Karpas-422 (cell line): ENCODE measurements at places on chromosomes 3 and 15.

GRCh38 chr3:3212781-3213440, 33.4 kb upstream of the CRBN start:
- DNase-seq = no peak
- H3K27ac ChIP-seq = no peak overlapping the region
- H3K36me3 ChIP-seq = no peaks in the 10 kb centered on the region
- no peak overlapping the region for H3K4me3 ChIP-seq
- H3K27me3 ChIP-seq = no peaks in the 10 kb centered on the region

GRCh38 chr3:171219258-171219657, 192.7 kb upstream of the SLC2A2 start:
- H3K36me3 ChIP-seq = no peaks in the 10 kb centered on the region
- H3K4me3 ChIP-seq = no peak overlapping the region
- no peaks in the 10 kb centered on the region for H3K27me3 ChIP-seq
- H3K4me1 ChIP-seq = no peaks in the 10 kb centered on the region

DNA sequence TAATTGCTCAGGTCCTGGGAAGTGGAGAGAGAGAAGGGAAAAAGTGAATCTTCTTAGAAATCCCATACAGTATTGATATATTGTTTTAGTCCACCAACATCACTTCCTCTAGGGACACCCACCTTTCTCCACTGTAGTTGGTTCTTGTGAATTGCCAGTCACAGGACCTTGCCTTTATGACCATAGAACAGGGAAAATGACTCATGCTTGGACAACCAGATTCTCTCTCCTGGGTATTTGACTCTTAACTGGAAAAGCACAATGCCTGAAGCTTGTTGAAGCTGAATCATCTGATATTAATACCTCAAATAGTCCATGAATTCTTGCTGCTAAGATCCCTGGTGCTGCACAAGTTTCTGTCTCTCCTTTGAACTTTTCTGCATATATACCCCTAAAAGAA, 32.5 kb upstream of the DCLK3 start:
- DNase-seq = no peak
- H3K27ac ChIP-seq = no peak overlapping the region
- no peaks in the 10 kb centered on the region for H3K4me1 ChIP-seq
- no peaks in the 10 kb centered on the region for H3K36me3 ChIP-seq

DNA sequence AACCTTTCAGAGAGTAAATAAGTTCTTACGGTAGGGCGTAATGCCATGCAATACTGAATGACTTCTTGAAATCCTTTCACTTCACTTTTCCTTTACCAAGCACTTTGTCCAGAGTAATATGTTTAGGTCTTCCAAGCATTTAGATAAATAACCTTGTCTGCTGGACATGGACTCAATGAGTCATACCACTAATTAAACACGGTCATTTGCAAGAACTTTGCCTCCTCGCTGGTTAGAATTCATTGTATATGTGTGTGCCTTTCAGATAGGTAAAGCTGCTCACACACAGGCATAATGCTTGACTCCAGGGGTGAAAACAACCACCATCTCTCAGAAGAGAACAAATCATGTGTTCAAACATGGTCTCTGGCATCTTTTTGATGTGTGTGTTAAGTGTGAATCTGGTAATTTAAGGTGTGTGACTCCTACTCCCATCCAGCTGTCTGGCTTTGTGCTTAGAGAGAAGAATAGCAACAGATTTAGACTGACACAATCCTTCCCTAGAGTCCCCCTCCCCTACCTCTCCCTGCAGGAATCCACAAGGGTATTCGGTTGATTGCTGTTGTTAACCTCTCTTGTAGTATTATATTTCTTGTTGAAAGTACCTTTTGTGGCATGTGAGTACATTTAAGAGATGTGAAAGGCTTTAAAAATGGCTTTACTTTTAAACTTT, 419.0 kb downstream of the CNTN4 start:
- DNase-seq = no peak
- no peak overlapping the region for H3K27ac ChIP-seq
- no peaks in the 10 kb centered on the region for H3K27me3 ChIP-seq

- no peaks in the 10 kb centered on the region for H3K27me3 ChIP-seq
- H3K27ac ChIP-seq = peak overlapping the region; percentile 99
- H3K36me3 ChIP-seq = peaks cover 37% of the 10 kb centered on the region; the same call in 1 of the 2 replicates
- DNase-seq = no peak
Observed at GRCh38 chr15:42453826-42454225, 37.1 kb downstream of the ZNF106 start.

DNA sequence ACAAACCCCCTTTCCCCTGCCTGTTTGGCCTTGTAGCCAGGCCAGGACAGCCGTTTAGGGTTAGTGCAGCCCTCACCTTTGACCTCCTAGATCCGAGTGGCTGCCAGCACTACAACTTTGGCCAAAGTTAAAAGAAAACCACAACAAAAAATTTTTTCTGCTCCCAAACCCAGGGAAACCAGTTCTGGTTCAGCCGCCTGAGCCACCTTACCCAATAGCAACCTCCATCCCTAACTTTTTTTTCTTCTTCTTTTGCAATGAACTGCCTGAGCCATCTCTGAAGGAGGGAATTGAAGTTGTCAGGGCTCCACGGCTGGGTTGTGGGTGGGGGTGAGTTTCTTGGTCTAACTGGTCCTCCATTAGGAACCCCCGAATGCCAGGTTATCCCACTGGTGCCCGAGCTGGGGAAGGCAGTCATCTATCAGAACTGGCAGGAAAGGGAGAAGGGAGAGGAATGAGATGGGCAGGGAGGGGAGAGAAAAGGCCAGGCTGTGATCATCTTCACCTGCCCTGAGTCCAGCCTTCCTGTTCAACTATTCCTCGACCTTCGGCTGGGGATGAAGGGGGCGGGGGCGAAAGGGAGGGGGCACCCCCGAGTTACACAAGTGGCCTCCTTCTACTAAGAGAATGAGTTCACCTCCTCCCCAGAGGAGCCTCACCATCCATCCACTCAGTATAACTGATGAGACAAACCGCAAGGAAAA, 6.2 kb upstream of the NR2F2 start:
- no peak overlapping the region for H3K4me3 ChIP-seq
- no peak overlapping the region for H3K27ac ChIP-seq
- H3K36me3 ChIP-seq = no peaks in the 10 kb centered on the region
- H3K27me3 ChIP-seq = no peaks in the 10 kb centered on the region

DNA sequence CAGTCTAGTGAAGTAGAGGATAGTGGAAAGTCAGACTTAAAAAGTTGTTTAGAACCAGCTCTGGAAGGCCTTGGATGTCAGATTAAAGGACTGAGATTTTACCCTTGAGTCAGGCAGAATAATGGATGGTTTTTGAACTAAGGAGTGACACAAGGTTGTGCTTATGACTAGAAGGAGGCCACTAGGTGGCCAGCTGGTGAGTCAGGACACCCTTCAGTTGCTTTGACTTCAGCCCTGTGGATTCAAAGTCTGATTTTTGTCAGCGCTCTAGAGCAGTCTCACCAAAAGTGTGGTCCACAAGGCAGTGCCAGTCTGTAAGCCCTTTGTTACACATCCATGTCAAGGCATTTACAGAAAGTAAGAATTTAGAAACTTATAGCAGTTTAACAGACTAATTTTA, 3.8 kb upstream of the GABPB1 start:
- no peak overlapping the region for H3K4me3 ChIP-seq
- H3K4me1 ChIP-seq = peaks cover 15% of the 10 kb centered on the region
- H3K27me3 ChIP-seq = no peaks in the 10 kb centered on the region

- H3K27ac ChIP-seq = no peak overlapping the region
- no peak for DNase-seq
- no peaks in the 10 kb centered on the region for H3K36me3 ChIP-seq
- no peak overlapping the region for H3K4me3 ChIP-seq
- H3K4me1 ChIP-seq = no peaks in the 10 kb centered on the region
- H3K27me3 ChIP-seq = no peaks in the 10 kb centered on the region
Observed at GRCh38 chr15:57532731-57533447, 58.8 kb upstream of the MYZAP start.

- DNase-seq = no peak
- H3K27me3 ChIP-seq = no peaks in the 10 kb centered on the region
- H3K4me3 ChIP-seq = no peak overlapping the region
- no peak overlapping the region for H3K27ac ChIP-seq
- H3K4me1 ChIP-seq = no peaks in the 10 kb centered on the region
Observed at GRCh38 chr3:66048051-66048395, 9.3 kb upstream of the MAGI1 start.

DNA sequence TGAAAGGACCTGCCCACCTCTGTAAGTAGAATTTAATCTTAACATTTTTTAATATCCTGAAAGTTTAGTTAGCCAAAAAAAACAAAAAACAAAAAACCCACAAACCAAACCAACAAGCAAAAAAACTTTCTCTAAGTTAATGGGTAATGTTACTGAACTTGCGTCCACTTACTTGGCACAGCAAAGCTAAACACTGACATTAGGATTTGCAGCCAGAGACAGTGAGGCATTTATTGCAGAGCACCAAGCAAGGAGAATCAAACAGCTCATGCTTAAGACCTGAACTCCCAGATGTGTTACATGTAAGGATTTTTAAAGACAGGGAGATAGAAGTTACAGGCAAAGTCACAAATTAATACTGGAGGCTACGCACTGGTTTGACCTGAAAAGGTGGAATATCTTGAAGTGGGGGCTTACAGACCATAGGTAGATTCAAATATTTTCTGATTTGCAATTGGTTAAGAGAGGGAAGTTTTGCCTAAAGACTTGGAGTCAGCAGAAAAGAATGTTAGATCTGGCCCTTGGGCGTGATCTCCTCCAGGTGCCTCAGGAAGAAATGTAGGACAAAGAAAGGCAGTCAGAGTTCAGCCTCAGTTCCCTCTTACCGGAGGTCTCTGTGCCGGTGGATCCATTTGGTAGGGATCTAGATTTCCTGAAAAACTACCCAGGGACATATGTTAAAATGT, 205.0 kb downstream of the ADAMTSL3 start:
- H3K4me1 ChIP-seq = no peaks in the 10 kb centered on the region
- H3K4me3 ChIP-seq = no peak overlapping the region
- H3K36me3 ChIP-seq = no peaks in the 10 kb centered on the region
- no peak for DNase-seq

DNA sequence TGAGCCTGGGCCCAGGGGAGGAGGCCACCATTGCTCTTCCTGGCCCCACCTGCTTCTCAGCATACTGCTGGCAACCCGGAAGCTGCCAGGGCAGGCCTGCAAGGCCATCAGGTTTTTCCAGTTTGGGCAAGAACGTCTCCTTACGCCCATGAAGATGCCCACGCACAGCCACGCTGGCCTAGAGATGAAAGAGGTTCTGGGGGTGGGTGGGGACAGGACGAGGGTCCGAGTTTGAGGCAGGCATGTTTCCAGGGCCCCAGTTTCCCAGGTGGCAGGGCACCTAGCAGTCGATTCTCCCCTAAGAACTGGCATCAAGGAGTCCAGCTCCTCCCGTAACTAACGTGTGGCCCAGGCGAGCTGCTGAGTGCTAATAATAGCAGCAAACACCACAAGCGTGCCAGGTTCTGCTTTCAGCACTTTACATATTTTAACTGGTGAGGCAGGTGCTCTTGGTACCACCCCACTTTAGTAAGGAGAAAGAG, 45.8 kb downstream of the ZNF710 start:
- DNase-seq = peak; percentile 93
- peak overlapping the region; percentile 60 for H3K4me3 ChIP-seq
- no peaks in the 10 kb centered on the region for H3K36me3 ChIP-seq
- H3K27me3 ChIP-seq = no peaks in the 10 kb centered on the region
- peaks cover 70% of the 10 kb centered on the region for H3K4me1 ChIP-seq
- H3K27ac ChIP-seq = peak overlapping the region; percentile 96

- peak within 1 kb of the TSS; percentile 80 for H3K4me3 ChIP-seq
- peaks cover 40% of the 10 kb centered on the region for H3K4me1 ChIP-seq
- peaks cover 41% of the 10 kb centered on the region for H3K36me3 ChIP-seq
- no peaks in the 10 kb centered on the region for H3K27me3 ChIP-seq
- peak; percentile 100 for DNase-seq
Observed at GRCh38 chr3:185937689-185938374, at the start of gene TRA2B. TSS of gene TRA2B (minus strand) at chr3:185938014. CDS start at chr3:185937860, 154 bp downstream.

GRCh38 chr3:107990926-107991325, 99.9 kb downstream of the CD47 start:
- H3K27ac ChIP-seq = no peak overlapping the region
- DNase-seq = no peak
- no peaks in the 10 kb centered on the region for H3K27me3 ChIP-seq
- peaks cover 82% of the 10 kb centered on the region for H3K4me1 ChIP-seq

DNA sequence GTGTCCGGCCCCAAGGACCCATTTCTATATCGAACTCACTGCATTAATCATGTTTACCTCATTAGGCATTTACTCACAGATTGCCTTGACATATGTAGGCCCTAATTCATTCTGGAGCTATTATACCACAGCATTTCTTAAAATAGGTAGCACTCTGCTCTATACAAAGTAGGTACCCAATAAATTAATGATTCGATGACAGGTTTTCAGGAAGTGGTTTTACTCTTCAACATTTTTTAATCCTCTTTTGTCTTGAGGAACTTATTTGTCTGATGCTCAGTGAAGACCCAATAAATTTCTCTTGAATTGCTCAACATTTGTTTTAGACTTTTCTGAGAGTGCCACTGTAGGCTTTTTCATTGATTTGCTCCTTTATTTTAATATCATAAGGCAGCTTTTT, 12.1 kb downstream of the TGFBR2 start:
- H3K27me3 ChIP-seq = no peaks in the 10 kb centered on the region
- H3K4me3 ChIP-seq = no peak overlapping the region
- H3K36me3 ChIP-seq = no peaks in the 10 kb centered on the region
- H3K4me1 ChIP-seq = no peaks in the 10 kb centered on the region

GRCh38 chr15:48964898-48965297, 1.2 kb upstream of the SHC4 start:
- peaks cover 34% of the 10 kb centered on the region for H3K4me1 ChIP-seq
- no peak for DNase-seq
- H3K4me3 ChIP-seq = no peak overlapping the region
- no peak overlapping the region for H3K27ac ChIP-seq
- no peaks in the 10 kb centered on the region for H3K36me3 ChIP-seq

DNA sequence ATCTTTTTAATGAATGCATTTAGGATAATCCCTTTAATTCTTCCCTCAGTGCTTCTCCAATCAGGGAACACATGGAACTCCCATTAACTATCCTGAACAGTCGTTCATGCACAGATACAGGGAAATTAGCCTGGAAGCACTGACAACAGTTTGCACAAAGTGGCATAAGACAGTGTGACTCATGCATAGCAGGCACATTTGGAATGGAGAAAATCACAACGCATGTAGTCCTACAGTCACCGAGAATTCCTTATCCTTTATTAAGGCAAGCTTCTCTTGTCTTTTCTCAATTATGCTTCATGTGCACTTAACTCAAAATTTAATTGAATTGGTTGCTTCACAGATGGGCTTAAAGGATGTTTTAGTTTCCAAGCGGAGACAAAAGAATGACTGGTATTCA, 155.0 kb upstream of the CRBN start:
- DNase-seq = no peak
- H3K27ac ChIP-seq = no peak overlapping the region
- H3K36me3 ChIP-seq = no peaks in the 10 kb centered on the region
- no peak overlapping the region for H3K4me3 ChIP-seq

GRCh38 chr3:40124918-40125317, 184.6 kb upstream of the EIF1B start:
- H3K36me3 ChIP-seq = no peaks in the 10 kb centered on the region
- peaks cover 25% of the 10 kb centered on the region for H3K4me1 ChIP-seq
- no peaks in the 10 kb centered on the region for H3K27me3 ChIP-seq
- H3K27ac ChIP-seq = no peak overlapping the region
- no peak for DNase-seq
- no peak overlapping the region for H3K4me3 ChIP-seq

- peaks cover 32% of the 10 kb centered on the region for H3K4me1 ChIP-seq
- H3K27ac ChIP-seq = no peak overlapping the region
- DNase-seq = no peak
Observed at GRCh38 chr3:126991366-126992200, 8.7 kb downstream of the PLXNA1 start.
